ENCODE measurements at places on chromosomes 5 and 9.

DNA sequence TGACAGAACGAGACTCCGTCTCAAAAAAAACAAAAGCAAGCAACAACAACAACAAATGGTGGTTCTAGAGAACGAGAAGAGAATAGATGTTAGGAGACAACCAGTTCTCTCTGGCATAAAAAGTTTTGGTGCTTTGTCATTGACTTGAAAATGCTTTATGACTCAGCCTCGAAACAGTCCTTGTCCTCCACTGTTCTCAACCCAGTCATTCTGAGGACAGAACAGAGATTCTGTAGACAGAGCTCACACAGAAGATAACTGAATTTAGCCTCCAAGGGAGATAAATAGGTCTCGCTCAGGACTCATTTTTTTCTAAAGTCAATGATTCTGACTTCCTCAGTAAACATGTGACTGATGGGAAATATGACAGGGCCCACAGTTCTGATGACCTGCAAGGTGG is 76.0 kb upstream of the FSTL4 start:
- no peak for DNase-seq

DNA sequence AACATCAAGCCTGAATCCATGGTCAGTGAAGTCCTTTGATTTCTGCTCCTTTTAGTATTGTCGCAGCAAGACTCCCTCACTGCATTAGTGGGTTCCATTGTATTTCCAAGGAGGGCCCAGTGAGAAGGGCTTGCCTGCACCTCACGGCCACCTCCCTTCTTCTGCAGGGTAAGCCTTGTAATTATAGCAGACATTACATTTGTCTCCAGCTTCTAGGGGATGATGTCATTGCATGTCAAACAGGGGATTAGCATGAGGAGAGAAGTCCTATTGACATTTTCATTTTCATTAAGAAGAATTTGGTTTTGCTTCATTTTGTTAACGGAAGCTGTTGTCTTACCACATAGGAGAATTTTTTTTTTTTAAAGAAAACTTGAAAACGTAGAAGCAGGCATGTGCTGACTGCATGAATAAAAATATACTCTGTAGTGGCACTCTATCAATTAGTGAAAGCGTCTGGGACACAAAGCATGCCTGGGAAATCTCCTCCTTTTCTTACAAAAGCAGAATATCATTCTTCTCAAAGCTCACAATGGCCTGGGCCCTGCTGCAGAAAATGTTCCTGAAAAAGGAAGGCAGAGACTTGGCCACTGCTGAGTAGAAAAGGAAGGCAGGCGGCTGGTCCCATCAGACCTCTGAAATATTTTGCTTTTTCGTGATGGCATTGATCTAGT is 27.1 kb downstream of the MAP1B start:
- DNase-seq = no peak

DNA sequence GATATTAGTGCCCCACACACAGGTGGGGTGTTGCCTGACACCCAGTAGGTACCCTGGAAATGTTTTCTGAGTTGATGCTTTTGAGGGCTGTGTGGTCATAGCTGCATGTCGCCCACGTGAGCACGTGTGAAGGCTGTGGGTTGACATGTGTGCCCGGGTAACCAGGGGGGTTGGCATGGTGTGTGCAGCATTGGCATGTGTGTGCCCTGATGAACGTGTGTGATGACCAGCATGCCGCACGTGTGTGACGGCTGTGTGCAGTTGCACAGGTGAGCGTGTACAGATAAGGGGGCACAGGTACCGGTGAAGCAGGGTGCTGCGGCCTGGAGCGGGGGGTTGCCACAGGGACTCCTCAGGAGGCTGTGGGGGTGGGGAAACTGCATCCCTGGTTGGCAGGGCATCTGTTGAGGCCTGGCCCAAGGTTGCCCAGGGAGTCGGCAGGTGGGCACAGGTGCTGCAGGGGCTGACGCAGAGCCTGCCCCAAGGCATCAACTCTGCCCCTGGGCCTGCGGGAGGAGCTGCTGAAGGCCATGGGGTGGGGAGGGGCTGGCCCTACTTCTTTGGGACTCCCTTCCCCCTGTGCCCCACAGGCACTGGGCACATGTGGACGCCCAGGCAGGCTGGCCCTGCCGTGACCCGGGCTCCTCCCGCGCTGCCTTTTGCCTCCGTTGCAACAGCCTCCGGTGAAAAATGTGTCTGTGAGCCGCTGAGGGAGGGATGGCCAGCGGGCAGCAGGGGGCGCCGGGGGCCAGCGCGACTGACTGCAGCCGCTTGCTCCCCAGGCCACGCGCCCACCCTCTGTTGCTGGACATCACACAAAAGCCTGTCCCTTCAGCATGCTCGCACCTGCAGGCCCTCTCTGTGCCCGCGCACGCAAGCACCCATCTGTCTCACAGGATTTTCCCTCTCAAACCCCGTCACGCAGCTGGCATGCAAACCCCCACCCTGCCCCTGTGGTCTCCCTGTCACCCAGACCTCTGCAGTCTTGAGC is 2.2 kb downstream of the UNC5A start:
- no peak for DNase-seq

- DNase-seq = no peak
Measured at GRCh38 chr9:6567140-6567591, 78.4 kb downstream of the GLDC start.

DNA sequence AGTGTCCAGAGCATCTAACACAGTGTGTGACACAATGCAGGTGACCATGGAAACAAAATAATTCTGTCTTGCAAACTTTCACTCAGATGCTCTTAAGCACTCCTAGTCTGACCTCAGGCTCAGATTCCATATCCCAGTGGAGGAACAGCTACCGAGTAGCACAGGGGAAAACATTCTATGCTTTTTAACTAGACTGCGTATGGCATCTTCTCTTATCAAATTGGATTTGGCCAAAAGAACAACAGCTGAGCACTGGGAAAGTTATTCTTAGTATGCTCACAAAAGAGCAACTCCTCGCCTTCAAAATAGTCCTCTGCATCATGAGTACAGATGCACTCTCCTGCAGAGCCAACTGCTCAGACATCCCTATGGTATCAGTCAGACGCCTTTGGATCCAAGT is 528.2 kb upstream of the DAP start:
- no peak for DNase-seq

DNA sequence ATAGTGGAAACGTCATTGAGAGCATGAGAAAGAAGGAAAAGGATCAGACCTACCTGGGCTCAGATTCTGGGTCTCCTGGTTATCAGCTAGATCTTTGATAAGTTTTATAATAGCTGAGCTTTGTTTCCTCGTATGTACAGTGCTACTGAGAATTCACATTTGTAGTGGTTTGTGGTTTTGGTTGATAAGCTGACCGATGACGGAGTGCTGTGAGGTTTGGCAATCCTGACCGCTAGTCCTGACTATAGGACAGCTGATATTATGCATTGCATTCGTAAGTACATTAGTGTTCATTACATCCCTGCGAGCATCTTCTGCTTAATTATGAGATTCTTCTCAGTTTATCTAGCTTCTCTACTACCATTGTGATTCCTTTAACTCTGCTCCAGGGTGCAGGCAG is 190.7 kb upstream of the SLC27A6 start:
- no peak for DNase-seq

GRCh38 chr5:143231973-143232812 is 171.3 kb downstream of the NR3C1 start:
- no peak for DNase-seq

DNA sequence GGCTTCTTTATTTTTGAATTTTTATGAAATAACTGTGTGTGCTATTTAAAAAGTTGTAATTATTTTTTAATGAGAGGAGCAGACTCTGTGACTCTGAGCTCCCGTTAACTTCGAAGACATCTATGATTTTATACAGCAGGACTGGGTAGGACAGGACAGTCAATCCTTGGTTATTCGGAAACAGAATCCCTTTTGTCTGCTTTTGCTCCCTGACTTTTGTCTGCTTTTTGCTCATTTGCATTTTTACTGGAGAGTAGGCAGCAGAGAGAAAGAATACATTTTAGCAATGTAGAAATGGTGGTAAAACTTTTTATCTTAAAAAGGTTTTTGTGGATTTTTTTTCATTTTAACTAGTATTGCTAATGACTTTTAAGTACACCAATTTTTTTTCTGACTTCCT is 303.6 kb downstream of the ARHGAP26 start:
- DNase-seq = no peak

GRCh38 chr9:35488566-35489312 is 1.2 kb upstream of the RUSC2 start:
- no peak for DNase-seq

- no peak for DNase-seq
Measured at GRCh38 chr5:7668161-7668560, 182.8 kb downstream of the CFAP90 start.

DNA sequence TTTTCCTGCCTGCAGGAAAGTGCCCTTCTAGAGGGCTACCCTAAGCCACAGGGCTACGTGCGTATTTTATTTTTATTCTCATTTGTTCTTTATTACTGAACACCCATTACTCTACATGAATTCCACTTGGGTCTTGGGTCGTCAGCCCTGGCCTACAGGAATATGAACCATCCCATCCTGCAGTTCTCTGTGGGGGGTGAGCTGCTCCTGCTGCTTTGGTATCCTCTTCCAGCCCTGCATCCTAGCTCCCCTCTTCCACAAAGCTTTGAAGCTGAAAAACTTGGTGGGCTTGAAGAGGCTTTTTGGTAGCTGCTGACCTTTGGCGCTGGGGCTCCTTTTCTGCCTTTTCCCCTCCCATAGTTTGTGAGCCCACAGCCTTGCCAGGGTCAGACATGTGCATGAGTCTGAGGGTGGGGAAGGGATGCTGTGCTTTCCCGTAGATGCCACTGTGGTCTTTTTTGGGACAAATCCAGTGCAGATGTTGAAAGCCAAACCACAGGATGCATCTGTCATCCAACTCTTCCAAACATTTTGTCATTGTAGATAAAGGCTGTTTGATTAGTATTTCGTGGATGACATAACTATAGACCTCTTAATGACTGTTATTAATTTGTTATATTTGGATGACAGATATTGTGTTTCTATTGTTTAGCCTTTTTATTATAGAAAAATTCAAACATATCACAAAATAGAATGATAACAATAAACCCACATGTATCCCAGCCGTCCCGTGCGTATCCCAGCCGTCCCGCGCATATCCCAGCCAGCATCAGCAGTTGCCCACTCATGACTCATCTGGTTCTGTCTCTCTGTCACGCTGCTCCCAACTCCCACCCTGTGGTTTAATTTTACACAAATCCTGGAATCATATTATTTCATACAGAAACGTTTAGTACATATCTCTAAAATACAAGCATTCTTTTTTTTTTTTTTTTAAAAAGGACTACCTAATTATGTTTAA is 43.9 kb downstream of the SLC46A2 start:
- DNase-seq = no peak

Data from activated T-helper 1 cell treated with anti-CD3 and anti-CD28 coated beads, Interleukin-2, amount 50 U/mL, for 16 hours (primary cell).